NCI-H1694 (cell line): ENCODE measurements at places on chromosomes 5 and 9.
A peak's percentile ranks its signal among the peaks of the same experiment; 100 is the strongest.

GRCh38 chr9:134055981-134056461 lies 11.8 kb downstream of the BRD3 start:
- no peak for DNase-seq

DNA sequence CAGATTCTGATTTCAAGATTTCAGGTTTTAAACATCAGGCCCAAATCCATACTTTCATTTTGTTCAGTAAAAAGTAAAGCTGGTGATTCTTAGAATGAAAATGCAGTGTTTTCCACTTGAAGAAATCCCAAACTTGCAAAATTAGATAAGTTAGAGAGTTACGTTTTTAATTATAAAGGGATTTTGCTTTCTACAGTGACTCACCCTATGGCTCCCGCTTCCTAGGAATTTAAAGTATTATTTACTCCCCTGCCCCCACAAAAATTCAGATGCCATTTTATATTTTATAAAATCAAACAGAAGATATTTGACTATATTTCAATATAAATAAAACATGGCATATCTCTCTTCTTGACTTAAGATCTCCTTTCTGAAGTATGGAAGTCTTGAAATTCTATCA lies 402.9 kb downstream of the ZSWIM6 start:
- no peak for DNase-seq

- DNase-seq, result no peak
These were observed 6.5 kb downstream of the TNPO1 start for GRCh38 chr5:72822944-72823343.

- DNase-seq, result no peak
These were observed 515.2 kb downstream of the ZNF608 start for GRCh38 chr5:124231230-124231629.

- DNase-seq, result peak; percentile 76
These were observed 12.7 kb downstream of the ABLIM3 start for GRCh38 chr5:149153751-149154610.

DNA sequence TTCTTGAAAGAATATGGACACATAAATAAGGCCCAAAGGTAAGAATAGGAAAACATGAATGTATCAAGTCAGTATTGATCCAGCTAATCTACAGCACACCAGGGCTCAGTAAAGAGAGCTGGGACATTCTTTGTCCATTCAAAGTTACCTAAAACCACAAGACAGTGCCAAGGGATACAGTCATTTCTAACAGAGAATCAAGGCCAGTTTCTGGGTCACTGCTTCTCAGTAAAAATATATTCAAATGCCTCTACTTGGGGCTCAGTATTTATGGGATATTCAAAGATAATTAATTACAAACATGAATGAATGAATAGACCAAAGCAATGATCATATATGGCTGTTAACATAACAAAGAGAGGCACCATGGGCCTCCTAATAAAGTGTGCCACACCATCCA lies 34.9 kb downstream of the MTMR12 start:
- no peak for DNase-seq

- DNase-seq, result no peak
These were observed 12.1 kb upstream of the ATP6V0E1 start for GRCh38 chr5:172971482-172971881.

- DNase-seq, result no peak
These were observed 10.0 kb downstream of the ENC1 start for GRCh38 chr5:74630453-74631066.

- no peak for DNase-seq
These were observed 26.2 kb upstream of the SPTLC1 start for GRCh38 chr9:92141144-92142129.

DNA sequence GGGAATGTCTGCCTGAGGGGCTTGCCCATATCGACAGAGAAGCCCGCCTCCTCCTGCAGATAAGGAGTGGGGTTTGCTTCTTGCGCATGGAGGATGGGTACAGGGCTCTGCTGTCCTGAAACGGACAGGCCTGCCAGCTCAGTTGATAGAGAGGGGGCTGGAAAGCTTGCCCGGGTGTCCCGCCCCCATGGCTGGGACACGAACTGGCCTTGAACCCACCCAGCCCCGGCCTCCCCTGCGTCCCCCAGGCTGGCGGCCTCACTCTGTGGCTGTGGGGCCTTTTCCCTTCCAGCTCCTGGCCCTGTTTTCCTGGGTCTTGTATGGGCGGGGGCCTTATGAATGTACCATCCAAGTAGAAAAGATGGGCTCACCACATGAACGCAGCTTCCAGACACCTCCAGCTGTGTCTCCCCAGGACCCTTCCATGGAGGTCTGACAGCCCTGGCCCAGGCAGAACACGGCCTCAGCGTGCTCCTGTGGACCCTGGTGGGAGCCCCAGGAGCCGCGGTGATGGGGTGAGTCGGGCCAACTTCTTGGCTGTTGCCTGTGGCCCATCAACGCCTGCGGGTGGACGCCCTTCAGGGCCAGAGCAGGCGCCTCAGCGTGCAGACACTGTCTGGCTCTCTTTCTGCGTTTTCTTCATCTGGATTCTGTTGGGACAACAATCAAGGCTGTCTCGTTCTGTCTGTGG lies 15.9 kb upstream of the SLC2A6 start:
- no peak for DNase-seq

- DNase-seq, result no peak
These were observed 48.2 kb downstream of the DAPK1 start for GRCh38 chr9:87545858-87546257.

GRCh38 chr9:115104908-115105307 lies 13.0 kb downstream of the TNC start:
- no peak for DNase-seq

- no peak for DNase-seq
These were observed 455.8 kb upstream of the PTGER4 start for GRCh38 chr5:40223884-40224402.

DNA sequence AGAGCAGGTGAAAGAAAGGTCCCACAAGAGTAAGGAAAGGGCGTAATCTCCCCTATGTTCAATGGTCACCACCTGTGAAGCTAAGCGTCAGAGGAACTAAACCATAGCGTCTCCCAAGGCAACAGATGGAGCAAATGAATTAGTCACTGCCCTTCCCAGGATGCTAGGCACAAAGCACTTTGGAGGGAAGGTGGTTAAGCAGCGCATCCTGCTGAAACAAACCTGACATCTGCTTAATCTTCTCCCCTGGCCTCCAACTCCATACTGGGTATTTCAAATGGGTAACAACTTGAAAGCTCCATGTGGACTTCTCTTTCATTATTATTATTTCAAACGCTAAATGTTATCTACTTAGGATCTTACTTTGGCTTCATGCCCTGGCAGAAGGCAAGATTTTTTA lies 227.3 kb downstream of the MLLT3 start:
- peak; percentile 79 for DNase-seq

- DNase-seq, result no peak
These were observed 37.4 kb upstream of the ALDH1B1 start for GRCh38 chr9:38355115-38355514.

DNA sequence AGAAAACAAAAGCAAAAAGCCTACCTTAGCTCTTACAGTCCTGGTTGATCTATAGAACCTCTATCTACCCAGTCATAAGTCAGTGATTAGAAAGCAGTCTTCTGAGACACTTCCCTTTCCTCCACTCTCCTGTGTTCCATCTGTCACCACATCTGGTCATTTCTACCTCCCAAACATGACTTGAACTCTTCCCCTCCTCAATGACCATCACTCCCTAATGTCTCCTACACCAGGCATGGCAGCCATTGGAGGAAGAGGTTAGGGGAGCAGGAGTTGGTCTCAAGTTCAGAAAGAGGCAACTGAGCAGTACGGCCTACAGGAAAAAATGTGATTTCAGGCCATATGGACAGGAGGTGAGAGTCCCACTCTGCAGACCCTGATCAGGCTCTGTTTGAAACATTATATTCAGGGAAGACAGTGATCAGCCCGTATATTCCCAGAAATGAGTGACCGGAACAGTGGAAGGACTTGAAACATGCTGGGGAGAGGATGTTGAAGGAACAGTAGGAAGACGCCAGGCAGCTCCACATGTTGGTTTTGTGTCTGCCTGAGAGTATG lies 12.0 kb downstream of the ABLIM3 start:
- DNase-seq, result no peak

GRCh38 chr5:34475249-34475966 lies 180.7 kb upstream of the RAI14 start:
- no peak for DNase-seq

DNA sequence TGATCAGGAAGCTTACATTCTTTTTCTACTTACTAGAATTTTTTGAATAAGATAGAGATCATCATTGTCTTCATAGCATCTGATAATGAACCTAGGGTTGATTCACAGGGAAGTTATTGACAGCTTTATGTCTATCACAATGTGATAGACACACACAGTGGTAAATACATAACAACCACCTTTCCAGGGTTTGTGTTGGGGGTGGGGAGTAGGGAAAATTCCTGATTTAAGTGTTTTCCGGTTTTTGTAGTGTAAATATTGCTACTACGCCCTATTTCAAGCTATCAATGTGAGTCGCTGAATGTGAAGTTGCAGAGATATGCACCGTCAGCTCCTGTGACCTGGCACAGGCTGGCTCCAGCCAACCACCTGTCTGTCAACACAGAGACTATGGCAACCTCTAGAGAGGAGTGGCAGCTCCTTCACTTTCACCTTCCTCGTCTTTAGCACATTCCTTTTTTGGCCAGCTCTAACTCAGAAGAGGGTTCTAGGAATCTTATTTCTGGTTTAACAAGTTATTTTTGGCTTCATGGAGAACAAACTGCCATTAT lies 224.9 kb downstream of the MAT2B start:
- no peak for DNase-seq

- no peak for DNase-seq
These were observed 25.9 kb downstream of the SPARC start for GRCh38 chr5:151660616-151661495.

GRCh38 chr9:130484362-130485072 lies 39.8 kb downstream of the ASS1 start:
- no peak for DNase-seq

DNA sequence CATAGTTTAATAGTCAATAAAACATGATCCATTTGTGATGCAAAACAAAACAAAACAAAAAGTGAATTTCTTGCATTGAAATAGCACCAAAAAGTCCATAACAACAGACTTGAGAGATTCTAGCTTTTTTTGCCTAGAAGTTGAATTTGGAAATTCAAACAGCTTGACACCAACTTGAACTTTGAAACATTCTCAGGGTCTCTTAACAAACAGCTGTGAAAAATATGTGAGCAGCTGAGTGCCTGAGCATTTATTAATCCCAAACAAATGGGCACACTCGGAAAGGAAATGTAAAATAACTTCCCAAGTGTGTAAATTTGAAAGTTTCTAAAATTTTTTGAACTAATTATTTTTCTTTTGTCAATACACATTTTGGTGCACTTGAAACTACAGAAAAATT lies 56.0 kb upstream of the HMHB1 start:
- DNase-seq, result no peak

DNA sequence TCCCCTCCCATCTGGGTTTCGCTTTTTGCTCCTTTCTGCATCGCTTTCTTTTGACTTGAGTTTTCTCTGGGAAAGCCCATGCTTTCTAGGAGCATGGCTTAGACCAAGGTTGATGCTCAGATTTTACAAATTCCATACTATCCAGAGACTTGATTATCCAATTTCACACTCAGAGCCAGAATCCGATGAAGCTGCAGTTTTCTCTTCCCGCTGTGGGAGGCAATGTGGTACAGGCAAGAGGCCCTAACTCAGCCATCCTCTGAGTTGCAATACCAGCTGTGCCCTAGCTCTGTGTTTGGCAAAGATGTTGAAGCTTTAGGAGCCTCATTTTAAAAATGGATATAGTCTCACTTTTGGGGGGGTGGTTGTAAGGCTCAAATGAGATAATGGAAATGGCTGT lies 85.1 kb downstream of the BRINP1 start:
- DNase-seq, result peak; percentile 60

- no peak for DNase-seq
These were observed 200.4 kb downstream of the PCSK5 start for GRCh38 chr9:76090909-76091308.

GRCh38 chr5:10904862-10905432 lies 143.9 kb upstream of the DAP start:
- no peak for DNase-seq

DNA sequence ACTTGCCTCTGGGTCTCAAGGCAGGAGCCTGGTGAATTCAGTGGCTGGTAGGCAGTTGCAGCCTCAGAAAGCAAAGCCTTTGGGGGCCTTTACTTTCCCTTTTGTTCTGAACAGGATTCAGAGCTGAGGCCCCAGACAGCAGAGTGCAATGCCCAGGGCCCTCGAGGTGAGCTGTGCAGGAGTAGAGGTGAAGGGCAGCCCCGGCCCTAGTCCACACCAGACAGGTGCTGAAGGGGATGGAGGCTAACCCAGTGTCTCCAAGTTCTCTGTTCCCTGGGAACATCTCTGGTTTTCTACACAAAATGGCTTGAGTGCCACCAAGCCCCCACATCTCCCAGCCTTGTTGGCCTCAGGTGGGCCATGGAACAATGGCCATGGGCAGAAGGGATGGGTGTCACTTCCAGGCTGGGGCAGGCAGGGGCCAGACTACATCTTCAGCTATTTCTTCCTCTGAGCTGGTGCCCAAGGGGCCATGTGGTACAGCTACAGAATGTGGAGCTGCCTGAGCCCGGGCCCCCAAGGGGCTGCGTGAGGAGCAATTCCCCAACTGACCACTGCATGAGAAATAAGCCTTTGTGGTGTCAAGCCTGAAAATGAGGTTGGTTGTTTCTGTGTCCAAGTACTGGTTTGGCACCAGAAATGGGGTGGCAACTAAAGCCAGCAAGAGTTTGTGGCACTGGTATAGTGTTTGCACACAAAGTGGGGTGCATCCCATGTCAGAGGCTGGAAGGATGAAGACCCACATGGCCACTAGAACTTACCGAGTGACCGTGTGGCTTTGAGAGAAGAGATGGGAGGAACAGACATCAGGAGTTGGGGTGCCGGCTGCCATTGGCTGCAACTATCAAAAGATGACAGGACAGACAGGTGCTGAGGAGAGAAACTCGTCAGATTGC lies 57.8 kb downstream of the BARX1 start:
- no peak for DNase-seq

DNA sequence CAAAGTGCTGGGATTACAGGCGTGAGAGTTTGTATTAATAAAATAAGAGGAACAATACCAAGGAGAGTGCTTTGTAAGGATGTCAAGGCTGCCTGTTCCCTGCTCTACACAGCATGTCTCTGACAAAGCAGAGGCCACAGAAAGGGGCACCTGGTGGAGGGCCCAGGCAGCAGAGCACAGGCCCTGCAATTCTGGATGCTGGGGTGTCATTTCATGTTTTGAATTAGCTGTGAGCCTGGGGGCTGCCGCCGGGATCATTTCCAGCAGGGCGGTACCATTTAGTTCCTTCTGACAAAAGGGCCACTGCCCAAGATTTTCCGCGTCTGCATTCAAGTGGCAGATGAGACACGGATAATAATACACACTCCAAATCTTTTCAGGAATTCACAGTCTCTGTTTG lies 396.9 kb downstream of the GADD45G start:
- DNase-seq, result no peak

- DNase-seq, result no peak
These were observed 2.9 kb downstream of the ZFAND5 start for GRCh38 chr9:72362118-72362531.
